IPS DF 6.9 (cell line): ENCODE measurements at places on chromosomes 16 and 17.

- no peaks in the 10 kb centered on the region for H3K4me1 ChIP-seq
- H3K36me3 ChIP-seq, result peaks cover 14% of the 10 kb centered on the region
- H3K4me3 ChIP-seq, result no peak overlapping the region
- no peak for DNase-seq
- H3K27ac ChIP-seq, result no peak overlapping the region
- H3K27me3 ChIP-seq, result no peaks in the 10 kb centered on the region
Measured at GRCh38 chr16:81692021-81692420, 87.1 kb upstream of the PLCG2 start.

DNA sequence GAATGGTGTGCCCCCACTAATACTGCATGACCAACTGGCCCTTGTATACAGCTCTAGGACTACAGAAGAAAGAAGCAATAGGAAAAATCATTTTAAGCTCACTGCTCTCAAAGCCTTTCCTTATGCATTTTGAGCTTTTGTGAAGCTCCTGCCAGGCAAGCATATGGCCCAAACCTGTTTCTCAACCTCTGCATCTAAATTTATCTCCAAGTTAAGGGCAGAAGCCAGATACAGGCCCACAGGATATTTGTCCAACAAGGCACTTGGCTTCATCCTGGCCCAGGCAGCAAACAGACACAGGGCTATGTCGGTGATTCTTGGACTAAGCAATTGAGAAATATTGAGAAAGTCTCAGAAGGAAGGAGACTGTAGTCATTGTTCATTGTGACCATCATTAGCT is 43.9 kb downstream of the CCT6B start:
- H3K27ac ChIP-seq, result no peak overlapping the region
- no peaks in the 10 kb centered on the region for H3K27me3 ChIP-seq
- no peak for DNase-seq
- no peaks in the 10 kb centered on the region for H3K4me1 ChIP-seq
- H3K36me3 ChIP-seq, result no peaks in the 10 kb centered on the region
- no peak overlapping the region for H3K4me3 ChIP-seq

DNA sequence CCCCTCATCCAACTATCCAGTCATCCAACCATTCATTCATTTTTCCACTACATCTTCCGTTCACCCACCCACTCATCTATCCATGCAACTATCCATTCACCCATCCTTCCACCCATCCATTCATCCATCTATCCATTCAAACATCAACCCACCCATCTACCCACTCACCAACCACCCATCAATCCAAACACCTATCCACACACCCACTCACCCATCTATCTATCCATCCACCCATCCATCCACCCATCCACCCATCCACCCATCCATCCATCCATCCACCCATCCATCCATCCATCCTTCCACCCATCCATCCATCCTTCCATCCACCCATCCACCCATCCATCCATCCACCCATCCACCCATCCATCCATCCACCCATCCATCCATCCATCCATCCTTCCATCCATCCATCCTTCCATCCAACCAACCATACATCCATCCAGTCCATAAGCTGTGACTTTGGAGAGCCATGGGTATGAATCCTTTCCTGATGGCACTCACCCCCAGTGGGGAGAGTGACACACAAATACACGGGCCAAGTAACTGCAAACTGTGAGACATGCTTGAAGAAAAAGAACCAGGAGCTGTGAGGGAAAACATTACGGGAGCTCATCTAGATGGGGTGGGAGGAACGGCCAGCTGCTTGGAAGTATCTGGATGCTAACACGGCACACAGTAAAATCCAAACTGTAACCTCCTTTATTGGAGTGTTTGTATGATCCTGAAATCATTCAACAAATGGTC is 100.0 kb upstream of the TNRC6C start:
- H3K4me3 ChIP-seq, result no peak overlapping the region
- no peaks in the 10 kb centered on the region for H3K36me3 ChIP-seq
- no peak overlapping the region for H3K27ac ChIP-seq
- no peaks in the 10 kb centered on the region for H3K27me3 ChIP-seq
- no peak for DNase-seq

GRCh38 chr17:46202424-46202823 is 9.2 kb upstream of the KANSL1 start:
- no peak overlapping the region for H3K4me3 ChIP-seq
- no peak for DNase-seq
- H3K36me3 ChIP-seq, result no peaks in the 10 kb centered on the region
- H3K27ac ChIP-seq, result no peak overlapping the region

GRCh38 chr17:57609125-57609877 is 135.8 kb downstream of the CCDC182 start:
- H3K4me3 ChIP-seq, result no peak overlapping the region
- no peak overlapping the region for H3K27ac ChIP-seq
- peaks cover 13% of the 10 kb centered on the region for H3K4me1 ChIP-seq
- H3K27me3 ChIP-seq, result no peaks in the 10 kb centered on the region
- no peaks in the 10 kb centered on the region for H3K36me3 ChIP-seq

GRCh38 chr16:68387301-68387700 is 61.0 kb downstream of the SMPD3 start:
- H3K27ac ChIP-seq, result no peak overlapping the region
- no peaks in the 10 kb centered on the region for H3K27me3 ChIP-seq
- DNase-seq, result no peak
- H3K4me3 ChIP-seq, result no peak overlapping the region
- peaks cover 5% of the 10 kb centered on the region for H3K4me1 ChIP-seq

DNA sequence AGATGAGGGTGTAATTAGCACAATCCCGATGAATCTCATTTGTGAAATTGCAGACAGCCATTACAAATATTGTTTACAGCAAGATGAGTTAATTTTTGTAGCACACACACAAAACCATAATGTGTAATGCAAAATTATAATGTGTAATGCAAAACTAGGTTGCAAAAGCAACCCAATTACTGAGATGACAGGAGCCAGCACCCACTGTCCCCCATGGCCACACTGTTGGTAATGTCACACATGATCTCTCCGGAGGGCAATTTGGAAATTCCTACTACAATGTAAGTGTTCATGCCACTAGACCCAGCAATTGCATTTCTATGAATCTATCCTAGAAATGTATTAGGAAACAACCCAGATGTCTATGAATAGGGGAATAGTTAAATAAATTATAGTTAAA is 76.9 kb downstream of the MARF1 start:
- 0 out of 2 replicates have a peak, but pooled peaks cover 1% of the 10 kb centered on the region for H3K4me1 ChIP-seq
- H3K4me3 ChIP-seq, result no peak overlapping the region
- H3K27ac ChIP-seq, result no peak overlapping the region
- H3K36me3 ChIP-seq, result no peaks in the 10 kb centered on the region

- H3K4me3 ChIP-seq, result no peak overlapping the region
- H3K27me3 ChIP-seq, result peaks cover 4% of the 10 kb centered on the region; the same call in 1 of the 2 replicates
- no peaks in the 10 kb centered on the region for H3K36me3 ChIP-seq
- DNase-seq, result no peak
- H3K4me1 ChIP-seq, result peaks cover 1% of the 10 kb centered on the region
Measured at GRCh38 chr17:64125937-64126336, 4.0 kb downstream of the ERN1 start.
